ENCODE measurements at places on chromosomes 16 and 17. TPM values are rescaled to one million over a fixed set of nuclear protein-coding genes. Genes with fewer than 3 reads are reported as not detected.

Gene PRSS21
- total RNA-seq, result 11.3 TPM

Gene BBS2
- 16.1 TPM for total RNA-seq

Gene PRSS53
- 5.5 TPM for total RNA-seq

Gene KIF19
- total RNA-seq, result 0.11 TPM

Gene ADAD2
- total RNA-seq, result 0.16 TPM

Gene NLRC3
- total RNA-seq, result 19.8 TPM

Gene MAFG
- 14.1 TPM for total RNA-seq

Gene GPR139
- not detected for total RNA-seq

Gene CMC2
- 106 TPM for total RNA-seq

Gene GNGT2
- 23.9 TPM for total RNA-seq

Gene MEOX1
- total RNA-seq, result 0.45 TPM

All from activated CD8-positive, alpha-beta T cell treated with anti-CD3 and anti-CD28 coated beads for 36 hours (primary cell).